ENCODE measurements at places on chromosomes 11 and 22.

DNA sequence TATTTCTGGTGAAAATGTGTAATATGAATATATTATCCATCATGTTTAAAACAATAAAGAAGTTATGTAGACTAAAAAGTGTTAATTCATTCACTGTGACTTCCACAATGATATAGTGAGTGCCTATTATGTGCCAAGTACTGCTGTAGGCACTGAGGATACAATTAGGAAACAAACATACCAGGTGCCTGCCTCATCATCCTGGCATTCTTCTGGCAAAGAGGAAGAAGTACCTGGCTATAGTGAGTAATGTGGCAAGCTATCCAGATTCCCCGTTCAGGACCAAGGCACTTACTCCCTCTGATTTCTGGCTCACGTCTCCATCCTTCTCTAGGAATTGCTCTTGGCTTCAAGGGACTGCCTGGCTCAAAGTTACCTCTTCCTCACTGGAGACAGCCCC lies 77.5 kb upstream of the CLMP start:
- H3K4me1 ChIP-seq = no peaks in the 10 kb centered on the region
- DNase-seq = no peak
- H3K4me3 ChIP-seq = no peak overlapping the region
- no peaks in the 10 kb centered on the region for H3K36me3 ChIP-seq

GRCh38 chr11:64130618-64131017 lies 35.3 kb downstream of the MACROD1 start:
- H3K27ac ChIP-seq = no peak overlapping the region
- no peaks in the 10 kb centered on the region for H3K27me3 ChIP-seq
- no peak overlapping the region for H3K4me3 ChIP-seq
- H3K36me3 ChIP-seq = no peaks in the 10 kb centered on the region
- no peak for DNase-seq
- no peaks in the 10 kb centered on the region for H3K4me1 ChIP-seq

DNA sequence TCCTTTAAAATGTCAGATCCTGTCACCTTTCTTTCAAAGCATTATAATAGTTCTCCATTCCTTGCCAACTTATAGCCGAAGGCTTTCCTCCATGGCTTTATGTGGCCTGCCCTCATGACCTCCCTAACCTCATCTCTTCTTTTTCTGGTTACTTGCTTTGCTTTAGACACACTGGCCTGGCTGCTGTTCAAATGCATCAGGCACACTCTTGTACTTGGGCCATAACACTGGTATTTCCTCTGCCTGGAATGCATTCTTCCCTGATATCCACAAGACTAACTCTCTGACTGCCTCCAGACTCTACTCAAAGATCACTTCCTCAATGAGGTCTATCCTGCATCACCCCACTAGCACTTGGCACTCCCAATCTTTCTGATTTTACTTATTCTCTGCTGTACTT lies 710.3 kb downstream of the KCNA4 start:
- no peaks in the 10 kb centered on the region for H3K4me1 ChIP-seq
- DNase-seq = no peak
- no peaks in the 10 kb centered on the region for H3K27me3 ChIP-seq
- H3K4me3 ChIP-seq = no peak overlapping the region
- no peak overlapping the region for H3K27ac ChIP-seq

DNA sequence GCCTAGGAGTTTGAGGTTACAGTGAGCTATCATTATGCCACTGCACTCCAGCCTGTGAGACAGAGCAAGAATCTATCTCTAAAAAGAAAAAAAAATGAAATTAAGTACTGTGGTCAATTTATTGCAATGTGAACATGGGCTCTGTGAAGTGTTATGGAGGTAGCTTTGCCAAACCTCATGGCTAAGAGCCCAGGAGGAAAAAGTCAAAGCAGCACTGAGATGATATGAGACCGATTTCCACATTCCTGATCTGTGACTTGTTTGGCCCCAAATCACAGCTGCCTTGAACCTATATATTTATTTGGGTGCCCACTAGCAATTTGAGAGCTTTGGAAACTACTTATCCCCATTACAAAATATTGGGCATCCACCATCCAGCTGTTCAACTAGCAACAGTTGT lies 29.8 kb upstream of the TMEM135 start:
- H3K27ac ChIP-seq = no peak overlapping the region
- H3K4me1 ChIP-seq = no peaks in the 10 kb centered on the region
- H3K36me3 ChIP-seq = no peaks in the 10 kb centered on the region
- no peak for DNase-seq
- no peak overlapping the region for H3K4me3 ChIP-seq

- no peaks in the 10 kb centered on the region for H3K4me1 ChIP-seq
- H3K27me3 ChIP-seq = no peaks in the 10 kb centered on the region
- no peaks in the 10 kb centered on the region for H3K36me3 ChIP-seq
- no peak for DNase-seq
Measured at GRCh38 chr11:108632041-108632704, 32.7 kb upstream of the DDX10 start.

DNA sequence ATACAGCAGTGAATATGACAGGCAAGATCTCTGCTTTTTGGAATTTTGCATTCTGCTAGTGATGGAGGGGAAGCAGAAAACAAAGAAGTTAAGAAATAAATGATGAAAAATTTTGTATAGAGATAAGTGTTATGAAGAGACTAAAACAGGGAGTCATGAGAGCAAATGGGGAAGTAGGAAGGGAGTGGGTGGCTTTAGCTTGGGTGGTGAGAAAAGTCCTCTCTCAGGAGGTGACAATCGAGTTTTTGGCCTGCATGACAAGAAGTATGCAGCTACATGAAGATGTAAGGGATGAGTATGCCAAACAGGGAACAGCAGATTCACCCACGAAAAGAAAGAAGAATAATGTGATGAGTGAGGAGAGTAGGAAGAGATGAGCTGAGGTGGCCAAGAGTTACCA lies 80.7 kb upstream of the MPPED2 start:
- no peaks in the 10 kb centered on the region for H3K27me3 ChIP-seq
- H3K27ac ChIP-seq = no peak overlapping the region
- no peaks in the 10 kb centered on the region for H3K4me1 ChIP-seq
- H3K36me3 ChIP-seq = no peaks in the 10 kb centered on the region
- no peak for DNase-seq
- H3K4me3 ChIP-seq = no peak overlapping the region

GRCh38 chr11:117200813-117201657 lies 1.9 kb downstream of the TAGLN start:
- no peaks in the 10 kb centered on the region for H3K27me3 ChIP-seq
- no peak overlapping the region for H3K4me3 ChIP-seq
- H3K4me1 ChIP-seq = no peaks in the 10 kb centered on the region
- peaks cover 28% of the 10 kb centered on the region for H3K36me3 ChIP-seq
- H3K27ac ChIP-seq = no peak overlapping the region

GRCh38 chr11:113444502-113445123 lies 30.6 kb downstream of the DRD2 start:
- H3K36me3 ChIP-seq = no peaks in the 10 kb centered on the region
- no peaks in the 10 kb centered on the region for H3K27me3 ChIP-seq
- no peak overlapping the region for H3K4me3 ChIP-seq
- no peak for DNase-seq
- no peak overlapping the region for H3K27ac ChIP-seq

GRCh38 chr11:68988491-68988890 lies 7.7 kb upstream of the MRGPRD start:
- H3K4me1 ChIP-seq = no peaks in the 10 kb centered on the region
- H3K36me3 ChIP-seq = no peaks in the 10 kb centered on the region
- no peak for DNase-seq
- no peak overlapping the region for H3K27ac ChIP-seq
- no peak overlapping the region for H3K4me3 ChIP-seq

GRCh38 chr22:17369439-17370025 lies at the start of gene CECR2:
TSS of gene CECR2 (plus strand) at chr22:17369460. CDS start at chr22:17369784, 324 bp downstream.
- H3K27ac ChIP-seq = no peak within 1 kb of the TSS
- peak within 1 kb of the TSS; percentile 48 for H3K4me3 ChIP-seq
- H3K4me1 ChIP-seq = peaks cover 13% of the 10 kb centered on the region
- no peak for DNase-seq
- no peaks in the 10 kb centered on the region for H3K36me3 ChIP-seq

Data from effector memory CD4-positive, alpha-beta T cell (primary cell).